ENCODE measurements at places on chromosomes 3 and 15.

GRCh38 chr3:48617559-48617958 lies 4.0 kb downstream of the TMEM89 start:
- H3K4me3 ChIP-seq = no peak overlapping the region
- H3K4me1 ChIP-seq = no peaks in the 10 kb centered on the region
- no peaks in the 10 kb centered on the region for H3K27me3 ChIP-seq

- H3K4me3 ChIP-seq = no peak overlapping the region
- DNase-seq = no peak
- H3K4me1 ChIP-seq = no peaks in the 10 kb centered on the region
- no peak overlapping the region for H3K27ac ChIP-seq
- peaks cover 48% of the 10 kb centered on the region for H3K36me3 ChIP-seq
Observed at GRCh38 chr3:33394403-33395054, 45.7 kb downstream of the UBP1 start.

GRCh38 chr15:52379395-52380106 lies 83.9 kb upstream of the MYO5C start:
- H3K36me3 ChIP-seq = peaks cover 2% of the 10 kb centered on the region
- H3K4me3 ChIP-seq = no peak overlapping the region
- H3K27ac ChIP-seq = no peak overlapping the region

GRCh38 chr3:195563317-195563716 lies 20.2 kb upstream of the PPP1R2 start:
- H3K4me1 ChIP-seq = peaks cover 2% of the 10 kb centered on the region
- DNase-seq = no peak
- H3K27ac ChIP-seq = no peak overlapping the region
- no peaks in the 10 kb centered on the region for H3K27me3 ChIP-seq
- no peak overlapping the region for H3K4me3 ChIP-seq
- no peaks in the 10 kb centered on the region for H3K36me3 ChIP-seq

- H3K36me3 ChIP-seq = no peaks in the 10 kb centered on the region
- H3K4me1 ChIP-seq = peaks cover 75% of the 10 kb centered on the region
- no peak overlapping the region for H3K4me3 ChIP-seq
- peak; percentile 87 for DNase-seq
- H3K27me3 ChIP-seq = no peaks in the 10 kb centered on the region
- H3K27ac ChIP-seq = peak overlapping the region; percentile 95
Observed at GRCh38 chr15:40098489-40099261, 10.0 kb downstream of the BMF start.

- no peaks in the 10 kb centered on the region for H3K36me3 ChIP-seq
- H3K27ac ChIP-seq = no peak overlapping the region
- H3K4me1 ChIP-seq = peaks cover 3% of the 10 kb centered on the region
- H3K4me3 ChIP-seq = no peak overlapping the region
Observed at GRCh38 chr3:169545606-169546005, 117.9 kb downstream of the MECOM start.

All from kidney (tissue), 22 donors.